ENCODE measurements at places on chromosomes 2 and 18.

DNA sequence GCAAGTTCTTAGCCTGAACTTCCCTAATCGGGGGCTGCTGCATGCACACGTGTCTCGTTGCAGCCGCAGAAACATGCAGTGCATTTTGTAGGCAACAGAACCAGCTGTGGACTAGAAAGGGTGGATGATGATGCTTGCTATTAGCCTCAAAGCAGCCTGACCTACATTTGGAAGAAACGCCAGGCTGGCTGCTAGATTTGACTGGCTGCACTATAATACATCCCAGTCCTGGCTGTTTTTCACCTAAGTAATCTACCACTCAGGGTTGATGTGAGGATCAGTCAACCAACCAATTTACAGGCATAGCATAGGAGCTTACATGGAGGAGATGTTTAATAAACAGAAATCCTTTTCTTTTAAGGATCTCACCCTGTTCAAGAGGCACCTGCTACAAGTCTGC lies 56.4 kb upstream of the SPP2 start:
- no peak for DNase-seq

DNA sequence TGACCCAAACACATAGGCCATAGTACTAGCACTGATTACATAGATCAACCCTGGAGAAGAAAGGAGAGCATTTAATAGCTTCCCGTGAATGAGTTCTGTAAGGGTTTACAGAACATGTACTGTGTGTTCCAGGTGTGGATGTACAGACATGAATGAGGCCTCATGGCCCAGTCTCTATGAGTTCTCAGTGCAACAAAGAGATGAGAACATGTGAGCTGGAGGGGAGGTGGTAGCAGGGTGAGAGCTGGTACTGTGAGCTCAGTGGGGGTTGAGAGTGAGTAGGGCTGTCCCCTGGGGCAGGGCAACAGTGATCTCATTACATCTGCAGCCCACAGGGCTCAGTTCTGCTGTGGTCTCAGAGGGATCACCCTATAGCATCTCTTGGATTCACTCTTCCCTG lies 42.6 kb upstream of the SPRED2 start:
- DNase-seq, result no peak

DNA sequence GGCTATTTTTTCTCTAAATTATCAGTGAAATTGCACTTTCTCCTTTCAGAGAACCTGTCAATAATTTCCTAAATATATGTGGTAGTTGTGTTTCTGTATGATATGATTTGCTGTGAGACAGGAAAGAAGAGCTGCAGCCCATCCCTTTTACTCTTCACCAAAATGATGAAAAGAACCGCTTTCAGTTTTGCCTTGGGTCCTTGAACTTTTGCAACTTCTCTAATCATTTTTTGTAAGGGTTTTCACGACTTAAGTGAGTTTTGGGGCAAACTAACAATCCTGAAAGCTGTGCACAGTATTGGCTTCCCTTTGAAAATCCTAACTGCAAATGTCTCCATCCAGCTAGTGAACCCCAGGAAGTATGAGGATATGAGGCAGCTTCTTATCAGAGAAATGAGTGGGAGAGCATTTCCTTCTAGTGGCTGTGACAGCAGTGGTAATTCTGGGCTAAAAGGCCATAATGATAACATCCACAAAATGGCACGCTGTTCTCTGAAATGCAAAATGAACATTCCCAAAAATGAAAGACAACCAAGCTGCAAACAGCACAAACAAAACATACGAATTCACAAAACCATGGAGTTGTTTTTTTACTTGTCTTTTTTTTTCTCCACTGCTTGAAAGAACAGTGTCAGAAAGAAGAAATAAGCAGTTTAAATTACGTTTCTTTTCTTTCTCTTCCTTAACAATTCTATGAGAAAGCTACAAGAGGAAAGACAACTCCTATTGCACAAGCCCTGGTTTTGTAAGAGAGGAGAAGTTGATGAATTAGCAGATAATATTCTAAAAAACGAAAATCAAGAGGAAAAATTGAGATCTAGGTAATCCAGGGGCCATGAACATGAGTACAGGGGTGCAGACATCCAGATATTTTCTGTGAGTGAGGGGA lies 1291.6 kb upstream of the ZEB2 start:
- no peak for DNase-seq

DNA sequence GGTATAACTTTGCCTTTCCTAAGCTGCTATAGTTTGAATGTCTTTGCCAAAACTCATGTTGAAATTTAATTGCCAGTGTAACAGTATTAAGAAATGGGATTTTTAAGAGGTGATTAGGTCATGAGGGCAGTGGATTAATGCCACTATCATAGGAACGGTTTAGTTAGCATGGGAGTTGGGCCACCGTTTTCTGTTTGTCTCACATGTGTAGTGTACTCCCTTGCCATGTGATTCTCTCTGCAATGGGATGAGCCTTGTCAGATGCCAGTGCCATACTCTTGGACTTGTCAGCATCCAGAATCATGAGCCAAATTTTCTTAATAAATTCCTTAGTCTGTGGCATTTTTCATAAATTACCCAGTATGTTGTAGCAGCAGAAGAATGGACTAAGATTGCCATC lies 388.9 kb upstream of the RGPD4 start:
- no peak for DNase-seq

DNA sequence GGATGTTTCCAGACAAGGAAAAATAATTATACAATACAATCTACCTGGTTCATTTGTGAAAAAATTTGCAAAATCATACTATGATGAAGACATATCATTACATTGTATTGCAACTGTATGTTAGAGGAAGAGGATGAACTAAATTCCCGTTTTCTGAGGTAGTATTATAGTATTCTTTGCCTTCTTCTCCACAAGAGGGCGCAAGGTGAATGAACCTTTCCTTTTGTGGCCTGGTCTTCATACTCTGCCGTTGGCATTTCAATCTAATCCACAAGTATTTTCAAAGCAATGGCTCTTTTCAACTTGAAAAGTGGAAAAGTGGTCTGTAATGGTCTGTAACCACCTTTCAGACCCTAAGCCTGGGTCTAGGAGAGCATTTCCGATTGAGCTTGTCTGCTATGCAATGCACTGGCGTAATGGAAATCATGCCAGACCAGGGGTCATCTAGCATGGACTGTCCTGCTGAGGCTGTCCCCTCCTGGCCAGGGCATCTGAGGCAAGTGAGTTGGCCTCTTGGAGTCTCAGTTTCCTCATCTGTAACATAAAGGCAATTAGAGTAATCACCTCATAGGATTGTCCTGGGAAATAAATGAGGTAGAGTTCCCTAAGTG lies 30.8 kb upstream of the ZNF396 start:
- DNase-seq, result peak; percentile 68

DNA sequence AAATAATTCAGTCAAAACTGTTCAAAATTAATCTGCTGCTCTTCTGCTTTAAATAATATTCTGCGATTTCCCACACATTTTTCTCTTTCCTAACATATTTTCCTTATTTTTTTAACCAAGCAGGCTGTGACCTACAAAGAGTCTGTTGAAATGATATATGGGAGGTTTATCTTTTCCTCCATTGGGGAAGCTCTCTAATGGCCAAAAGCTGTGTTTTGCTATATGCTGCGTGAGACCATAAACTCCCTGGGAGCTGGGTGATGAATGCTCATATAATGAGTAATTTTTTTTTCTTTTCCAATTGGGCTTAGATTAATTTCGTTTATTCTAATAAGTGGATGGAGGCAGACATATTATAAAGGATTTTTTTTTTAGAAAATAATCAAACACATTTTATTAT lies 72.2 kb upstream of the MAP2 start:
- DNase-seq, result no peak

DNA sequence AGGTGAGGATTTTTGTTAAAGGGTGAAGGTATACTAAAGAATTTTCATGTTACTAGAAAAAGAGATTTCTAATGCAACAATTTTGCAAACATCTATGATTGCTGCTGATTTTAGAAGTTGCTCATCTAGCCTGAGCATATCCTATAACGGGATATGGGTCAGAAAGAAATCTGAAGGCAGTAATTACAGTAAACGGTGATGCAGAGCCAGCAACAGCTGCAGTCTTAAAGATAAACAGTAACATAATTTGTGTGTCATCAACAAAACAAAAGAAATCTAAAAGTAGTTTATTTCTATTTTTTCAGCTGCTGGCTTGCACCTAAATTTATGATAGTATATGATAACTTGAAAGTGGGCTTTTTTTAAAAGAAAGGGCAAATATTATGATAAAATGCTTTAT lies 215.7 kb downstream of the SLC4A10 start:
- peak; percentile 27 for DNase-seq

DNA sequence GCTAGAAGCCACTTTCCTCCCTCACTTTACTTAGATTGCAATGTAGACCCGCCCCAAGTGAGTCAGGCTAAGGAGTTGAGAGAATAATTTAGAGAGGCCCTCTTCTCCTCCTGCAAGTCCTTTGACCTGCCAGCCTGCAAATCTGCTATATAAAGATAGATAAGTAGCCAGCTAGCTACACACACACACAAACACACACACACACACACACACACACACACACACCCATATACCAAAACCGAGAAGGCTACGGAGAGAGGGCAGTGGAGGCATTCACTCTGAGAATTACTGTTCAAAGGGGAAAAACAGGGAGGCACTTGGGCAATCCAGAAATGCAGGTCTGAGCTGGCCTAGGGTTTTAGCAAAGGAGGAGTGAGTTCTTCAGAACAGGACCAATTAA lies 23.0 kb upstream of the SMAD7 start:
- DNase-seq, result no peak

- DNase-seq, result no peak
Measured at GRCh38 chr2:184031402-184032147, 566.8 kb upstream of the ZNF804A start.

- no peak for DNase-seq
Measured at GRCh38 chr2:43106559-43107527, 119.6 kb downstream of the ZFP36L2 start.

- no peak for DNase-seq
Measured at GRCh38 chr18:70411876-70412435, 123.1 kb downstream of the SOCS6 start.

DNA sequence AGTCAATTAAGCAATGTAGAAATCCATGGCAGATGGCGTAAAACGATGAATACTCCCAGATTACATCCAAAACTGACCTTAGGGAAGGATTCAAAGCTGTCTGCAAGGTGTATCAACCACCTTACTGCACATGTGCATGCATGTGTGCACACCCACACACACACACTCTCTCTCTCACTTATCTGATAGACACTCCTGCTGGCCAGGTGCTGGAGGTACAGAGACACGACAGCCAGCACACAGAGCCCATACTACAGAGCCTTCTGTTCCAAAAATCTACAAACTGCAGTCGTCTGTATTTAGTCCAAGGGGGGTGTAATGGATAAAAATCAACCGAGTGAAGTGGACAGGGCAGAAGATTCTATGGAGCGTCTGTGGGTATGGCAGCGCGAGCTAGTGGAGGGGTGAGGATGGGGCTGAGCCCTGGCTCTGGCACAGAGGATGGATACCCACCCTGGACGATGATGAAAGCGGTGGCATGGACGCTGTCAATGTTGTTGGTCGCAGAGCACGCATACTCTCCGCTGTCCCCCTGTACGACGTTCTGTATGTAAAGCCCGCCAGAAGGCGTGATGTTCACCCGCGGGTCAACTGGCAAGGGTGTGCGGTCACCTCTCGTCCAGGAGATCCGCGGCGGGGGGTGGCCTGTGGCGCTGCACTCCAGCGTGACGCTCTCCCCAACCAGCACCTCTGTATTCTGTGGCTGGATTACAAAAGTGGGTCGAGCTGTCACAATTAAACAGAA lies 78.4 kb downstream of the PXDN start:
- DNase-seq, result no peak

Measured in NCI-H1436 (cell line).